ENCODE measurements at places on chromosomes 2 and 18. TPM values are rescaled to one million over a fixed set of nuclear protein-coding genes. Genes with fewer than 3 reads are reported as not detected.

DNA sequence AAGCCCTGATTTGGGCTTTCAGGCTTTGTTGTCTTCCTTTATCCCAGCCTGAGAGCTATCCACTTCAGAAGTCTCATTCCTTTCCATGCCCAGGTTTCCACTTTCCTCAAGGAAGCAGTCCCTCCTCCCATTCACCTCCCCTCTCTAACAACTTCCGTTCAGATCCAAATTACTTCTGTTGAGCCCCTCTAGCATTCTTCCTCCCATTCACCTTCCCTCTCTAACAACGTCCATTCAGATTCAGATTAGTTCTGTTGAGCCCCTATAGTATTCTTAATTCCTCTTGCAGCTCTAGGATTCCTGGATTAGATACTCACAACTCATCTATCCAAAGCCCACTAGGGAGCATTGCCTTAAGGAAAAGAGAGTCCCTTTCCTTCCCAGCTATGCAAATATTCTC is 216.8 kb downstream of the RAD51AP2 start:
- no peaks in the 10 kb centered on the region for H3K36me3 ChIP-seq
- H3K4me3 ChIP-seq: no peak overlapping the region
- H3K27me3 ChIP-seq: peaks cover 10% of the 10 kb centered on the region
- DNase-seq: no peak
- H3K4me1 ChIP-seq: no peaks in the 10 kb centered on the region
- H3K27ac ChIP-seq: no peak overlapping the region

- H3K4me3 ChIP-seq: no peak overlapping the region
- H3K4me1 ChIP-seq: no peaks in the 10 kb centered on the region
- no peak overlapping the region for H3K27ac ChIP-seq
Observed at GRCh38 chr2:158359846-158360245, 96.7 kb downstream of the CCDC148 start.

- DNase-seq: no peak
- H3K36me3 ChIP-seq: no peaks in the 10 kb centered on the region
- H3K4me3 ChIP-seq: no peak overlapping the region
- H3K27ac ChIP-seq: no peak overlapping the region
- H3K4me1 ChIP-seq: no peaks in the 10 kb centered on the region
Observed at GRCh38 chr2:62611854-62612253, 93.7 kb upstream of the EHBP1 start.

- peaks cover 35% of the 10 kb centered on the region for H3K27me3 ChIP-seq
- H3K4me3 ChIP-seq: no peak overlapping the region
- H3K27ac ChIP-seq: no peak overlapping the region
- H3K4me1 ChIP-seq: no peaks in the 10 kb centered on the region
- DNase-seq: no peak
Observed at GRCh38 chr18:47619771-47620448, 310.5 kb downstream of the SMAD2 start.

The ALPG gene
- total RNA-seq: not detected

The GBX2 gene
- not detected for total RNA-seq

DNA sequence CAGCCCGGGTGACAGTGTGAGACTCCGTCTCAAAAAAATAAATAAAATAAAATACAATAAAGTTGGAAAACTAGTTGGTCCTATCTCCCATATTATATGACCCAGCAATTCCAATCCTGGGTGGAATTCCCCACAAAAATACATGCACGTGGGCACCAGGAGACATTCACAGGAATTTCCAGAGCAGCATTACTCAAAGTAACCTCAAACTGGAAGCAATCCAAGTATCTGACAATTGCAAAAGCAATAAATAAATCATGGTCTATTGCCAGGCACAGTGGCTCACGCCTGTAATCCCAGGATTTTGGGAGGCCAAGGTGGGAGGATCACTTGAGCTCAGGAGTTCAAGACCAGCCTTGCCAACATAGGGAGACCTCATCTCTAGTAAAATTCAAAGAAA is 101.2 kb upstream of the MAP4K4 start:
- H3K27ac ChIP-seq: no peak overlapping the region
- H3K4me1 ChIP-seq: no peaks in the 10 kb centered on the region
- no peaks in the 10 kb centered on the region for H3K27me3 ChIP-seq

The COL4A3 gene
- not detected for total RNA-seq

- H3K36me3 ChIP-seq: no peaks in the 10 kb centered on the region
- H3K4me3 ChIP-seq: no peak overlapping the region
- no peak for DNase-seq
- H3K4me1 ChIP-seq: no peaks in the 10 kb centered on the region
- peaks cover 16% of the 10 kb centered on the region for H3K27me3 ChIP-seq
Observed at GRCh38 chr2:170166735-170167134, 11.2 kb upstream of the MYO3B start.

The GPAT2 gene
- 12.4 TPM for total RNA-seq

The DHRS9 gene
- total RNA-seq: 4.6 TPM

DNA sequence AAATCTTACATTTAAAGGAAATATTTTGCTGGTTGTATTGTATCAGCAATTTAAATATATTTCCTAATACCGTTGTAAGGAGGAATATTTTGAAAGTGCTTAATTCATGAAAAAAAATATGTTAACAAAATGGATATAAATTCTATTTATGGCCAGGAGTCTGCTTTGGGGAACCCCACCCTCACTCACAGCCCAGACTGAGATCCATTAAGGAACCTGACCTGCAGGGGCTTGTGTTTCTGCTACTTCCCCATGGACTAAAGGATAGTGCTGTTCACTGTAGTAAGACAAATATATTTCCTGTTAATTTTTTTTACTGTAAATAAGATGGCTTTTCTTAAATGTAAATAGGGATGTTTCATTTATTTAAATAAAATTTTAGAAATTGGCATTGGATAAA is 221.9 kb upstream of the COL3A1 start:
- no peak overlapping the region for H3K4me3 ChIP-seq
- no peaks in the 10 kb centered on the region for H3K36me3 ChIP-seq

- DNase-seq: peak; percentile 83
- peaks cover 4% of the 10 kb centered on the region for H3K36me3 ChIP-seq
- peaks cover 13% of the 10 kb centered on the region for H3K4me1 ChIP-seq
- no peaks in the 10 kb centered on the region for H3K27me3 ChIP-seq
- no peak overlapping the region for H3K4me3 ChIP-seq
Observed at GRCh38 chr2:70984576-70985282, 6.3 kb downstream of the ANKRD53 start.

The CNDP1 gene
- total RNA-seq: 0.16 TPM

DNA sequence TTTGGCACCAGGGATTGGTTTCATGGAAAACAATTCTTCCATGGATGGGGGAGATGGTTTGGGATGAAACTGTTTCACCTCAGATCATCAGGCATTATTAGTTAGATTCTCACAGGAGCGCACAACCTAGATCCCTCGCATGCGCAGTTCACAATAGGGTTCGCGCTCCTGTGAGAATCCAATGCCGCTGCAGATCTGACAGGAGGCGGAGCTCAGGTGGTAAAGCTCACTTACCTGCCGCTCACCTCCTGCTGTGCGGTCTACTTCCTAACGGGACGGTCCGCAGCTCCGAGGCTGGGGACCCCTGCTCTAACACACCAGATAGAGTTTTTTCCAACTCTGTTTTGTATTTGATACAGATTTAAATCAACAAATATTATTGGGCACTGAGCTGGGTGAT is 286.5 kb downstream of the MTX2 start:
- peaks cover 75% of the 10 kb centered on the region for H3K27me3 ChIP-seq
- no peaks in the 10 kb centered on the region for H3K36me3 ChIP-seq
- H3K27ac ChIP-seq: no peak overlapping the region
- DNase-seq: no peak
- peaks cover 13% of the 10 kb centered on the region for H3K4me1 ChIP-seq

DNA sequence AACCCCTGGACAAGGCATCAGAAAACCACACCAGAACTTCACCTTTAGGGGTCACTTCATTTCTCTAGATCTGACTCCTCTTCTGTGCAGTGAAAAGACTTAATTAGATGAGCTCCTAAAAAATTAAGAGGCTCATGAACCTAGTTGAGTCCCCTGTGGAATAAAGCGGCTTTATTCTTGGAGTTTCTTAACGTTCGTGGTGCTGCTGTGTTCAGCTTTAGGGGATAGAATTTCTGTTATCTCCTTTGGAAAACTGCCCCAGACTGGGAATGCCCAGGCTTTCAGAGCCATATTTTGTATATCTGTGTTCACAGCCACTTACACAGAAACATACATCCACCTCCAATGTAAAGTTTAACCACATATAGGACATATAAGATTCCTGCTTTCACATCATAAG is 165.8 kb downstream of the ANTXR1 start:
- peaks cover 8% of the 10 kb centered on the region for H3K4me1 ChIP-seq
- H3K4me3 ChIP-seq: no peak overlapping the region
- DNase-seq: no peak
- H3K27me3 ChIP-seq: peaks cover 25% of the 10 kb centered on the region
- H3K36me3 ChIP-seq: no peaks in the 10 kb centered on the region

- H3K27ac ChIP-seq: no peak overlapping the region
- H3K27me3 ChIP-seq: peaks cover 37% of the 10 kb centered on the region
- no peak overlapping the region for H3K4me3 ChIP-seq
- DNase-seq: no peak
Observed at GRCh38 chr2:239443666-239444567, 43.1 kb upstream of the HDAC4 start.

GRCh38 chr2:143390171-143390570 is 261.0 kb downstream of the ARHGAP15 start:
- H3K4me1 ChIP-seq: peaks cover 4% of the 10 kb centered on the region
- DNase-seq: no peak
- no peak overlapping the region for H3K27ac ChIP-seq
- no peak overlapping the region for H3K4me3 ChIP-seq
- H3K36me3 ChIP-seq: no peaks in the 10 kb centered on the region

The LIPG gene
- total RNA-seq: 0.12 TPM

The OTOF gene
- 1.6 TPM for total RNA-seq

- no peaks in the 10 kb centered on the region for H3K4me1 ChIP-seq
- H3K36me3 ChIP-seq: no peaks in the 10 kb centered on the region
Observed at GRCh38 chr2:9249020-9249800, 42.6 kb downstream of the ASAP2 start.

- H3K27ac ChIP-seq: no peak overlapping the region
- DNase-seq: no peak
- H3K36me3 ChIP-seq: peaks cover 5% of the 10 kb centered on the region
- H3K4me3 ChIP-seq: no peak overlapping the region
- H3K27me3 ChIP-seq: peaks cover 29% of the 10 kb centered on the region
- H3K4me1 ChIP-seq: no peaks in the 10 kb centered on the region
Observed at GRCh38 chr18:56522816-56523215, 115.6 kb downstream of the TXNL1 start.

DNA sequence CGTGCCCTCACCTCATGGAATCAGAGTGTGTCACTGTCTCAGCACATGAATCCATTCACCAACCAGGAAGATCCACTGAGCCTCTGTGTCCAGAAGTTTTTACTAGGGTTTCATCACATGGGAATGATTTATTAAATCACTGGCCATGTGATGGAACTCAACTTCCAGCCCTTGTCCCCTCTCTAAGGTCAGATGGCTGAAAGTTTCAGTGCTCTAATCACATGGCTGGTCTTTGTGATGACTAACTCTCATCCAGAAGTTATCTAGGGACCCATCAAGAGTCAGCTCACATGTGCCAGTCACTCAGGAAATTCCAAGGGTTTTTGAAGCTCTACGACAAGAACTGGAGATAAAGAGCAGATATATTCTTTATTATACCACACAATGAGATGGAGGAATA is 140.5 kb upstream of the GYPC start:
- no peaks in the 10 kb centered on the region for H3K36me3 ChIP-seq
- H3K27me3 ChIP-seq: no peaks in the 10 kb centered on the region
- no peak overlapping the region for H3K4me3 ChIP-seq
- DNase-seq: no peak
- no peak overlapping the region for H3K27ac ChIP-seq

DNA sequence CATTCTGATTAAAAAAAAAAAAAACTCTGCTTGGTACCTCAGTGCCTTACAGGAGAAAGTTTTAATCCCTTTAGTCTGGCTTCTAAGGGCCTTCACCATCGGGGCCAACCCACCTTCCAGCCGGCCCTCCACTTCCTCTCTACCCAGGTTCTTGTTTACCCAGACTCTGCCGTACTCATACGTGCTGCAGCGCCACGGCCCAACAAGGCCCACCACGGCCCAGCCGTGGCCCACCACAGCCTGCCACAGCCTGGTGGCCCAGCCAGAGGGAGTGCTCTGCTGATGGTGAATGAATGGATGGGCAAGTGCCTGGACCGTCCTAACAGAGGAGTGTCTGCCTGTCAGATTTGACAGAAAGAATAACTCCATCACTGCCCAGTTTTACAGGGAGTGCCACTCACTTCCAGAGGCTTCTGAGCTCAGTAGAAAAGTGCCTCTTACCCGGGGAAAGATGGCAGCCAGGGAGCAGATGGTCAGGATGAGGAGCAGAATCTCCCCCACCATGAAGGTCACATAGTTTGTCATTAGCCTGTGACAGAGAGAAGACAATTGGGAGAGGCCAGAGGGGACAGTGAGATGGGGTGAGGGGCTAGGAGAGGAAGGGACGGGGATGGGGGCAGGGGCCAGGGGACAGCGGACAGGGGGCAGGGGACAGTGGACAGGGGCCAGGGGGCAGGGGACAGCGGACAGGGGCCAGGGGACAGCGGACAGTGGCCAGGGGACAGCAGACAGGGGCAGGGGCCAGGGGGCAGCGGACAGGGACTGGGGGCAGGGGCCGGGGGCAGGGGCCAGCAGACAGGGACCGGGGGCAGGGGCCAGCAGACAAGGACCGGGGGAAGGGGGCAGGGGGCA is 38.2 kb downstream of the CENPO start:
- H3K27me3 ChIP-seq: no peaks in the 10 kb centered on the region
- peak overlapping the region; percentile 13 for H3K27ac ChIP-seq
- H3K4me3 ChIP-seq: no peak overlapping the region
- peaks cover 10% of the 10 kb centered on the region for H3K4me1 ChIP-seq
- H3K36me3 ChIP-seq: no peaks in the 10 kb centered on the region

The SERPINB3 gene
- total RNA-seq: not detected

The ZNF396 gene
- total RNA-seq: 2.5 TPM

DNA sequence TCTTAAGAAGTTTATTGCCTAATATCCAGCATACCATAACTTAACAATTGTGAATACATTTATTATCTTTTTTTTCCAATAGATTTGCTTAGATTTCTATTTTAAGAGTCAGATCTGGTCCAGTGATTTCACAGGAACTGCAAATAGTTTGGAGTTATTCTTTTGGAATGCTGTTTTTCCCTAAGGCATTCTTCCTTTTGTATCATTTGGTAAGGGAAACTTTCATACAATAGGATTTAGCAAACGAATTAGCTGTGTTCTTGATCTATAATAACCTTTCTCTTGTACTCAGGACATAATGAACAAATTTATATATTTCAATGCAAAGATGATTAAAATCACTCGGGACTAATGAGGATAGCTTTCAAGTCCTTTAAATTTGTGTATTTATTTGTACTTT is 201.6 kb downstream of the ERBB4 start:
- H3K4me1 ChIP-seq: no peaks in the 10 kb centered on the region
- no peak overlapping the region for H3K4me3 ChIP-seq
- no peaks in the 10 kb centered on the region for H3K27me3 ChIP-seq
- no peaks in the 10 kb centered on the region for H3K36me3 ChIP-seq
- DNase-seq: no peak
- H3K27ac ChIP-seq: no peak overlapping the region

DNA sequence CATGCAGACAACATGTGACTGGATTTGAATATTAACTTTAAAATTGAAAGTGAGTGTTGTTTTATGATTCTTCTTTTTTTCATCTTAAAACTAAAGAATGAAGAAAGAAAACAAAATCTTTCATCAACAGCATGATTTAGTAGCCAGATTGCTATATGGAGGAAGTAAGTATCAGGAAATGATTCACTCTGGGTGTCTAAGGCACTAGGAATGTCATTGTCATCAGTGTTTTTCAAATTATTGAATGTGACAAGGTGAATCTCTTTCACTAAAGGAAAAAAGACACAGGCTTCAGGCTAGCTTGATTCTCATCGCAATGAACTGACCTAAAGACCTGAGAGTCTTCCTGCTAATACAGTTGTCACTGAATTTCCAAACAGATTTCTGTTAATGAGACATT is 430.1 kb downstream of the FBXO15 start:
- no peak for DNase-seq
- H3K27ac ChIP-seq: no peak overlapping the region
- no peaks in the 10 kb centered on the region for H3K27me3 ChIP-seq
- H3K4me3 ChIP-seq: no peak overlapping the region

The DPP4 gene
- total RNA-seq: 37.6 TPM

Data from activated T-cell treated with anti-CD3 and anti-CD28 coated beads, Interleukin-2, amount 50 U/mL, for 72 hours (primary cell).